ENCODE measurements at places on chromosomes 4 and X.

DNA sequence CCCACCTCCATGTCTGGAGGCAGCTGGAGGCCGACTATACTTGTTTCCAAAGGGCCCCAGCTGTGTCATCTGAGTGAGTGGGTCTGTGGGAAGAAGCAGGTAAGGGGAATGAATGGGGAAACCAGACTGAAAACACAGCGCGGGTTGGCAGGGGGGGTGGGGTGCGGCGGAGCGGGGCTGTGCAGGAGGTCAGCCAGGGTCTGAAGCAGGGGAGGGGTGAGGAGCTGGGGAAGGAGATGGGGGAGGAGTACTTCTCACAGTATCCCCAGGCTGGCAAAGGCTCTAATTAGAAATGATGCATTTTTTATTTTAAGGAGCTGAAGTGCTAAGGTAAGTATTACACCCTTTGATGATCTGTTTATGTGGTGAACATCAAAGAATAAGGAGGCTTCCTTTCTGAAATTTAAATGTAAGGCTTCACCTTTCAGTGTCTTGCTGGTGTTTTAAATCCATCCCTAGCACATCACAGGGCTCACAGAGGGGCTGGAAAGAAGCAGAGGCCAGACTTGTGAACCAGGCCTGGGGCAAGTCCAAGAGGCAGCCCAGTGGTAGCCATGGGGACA is 37.5 kb downstream of the SMIM20 start:
- no peak for DNase-seq

DNA sequence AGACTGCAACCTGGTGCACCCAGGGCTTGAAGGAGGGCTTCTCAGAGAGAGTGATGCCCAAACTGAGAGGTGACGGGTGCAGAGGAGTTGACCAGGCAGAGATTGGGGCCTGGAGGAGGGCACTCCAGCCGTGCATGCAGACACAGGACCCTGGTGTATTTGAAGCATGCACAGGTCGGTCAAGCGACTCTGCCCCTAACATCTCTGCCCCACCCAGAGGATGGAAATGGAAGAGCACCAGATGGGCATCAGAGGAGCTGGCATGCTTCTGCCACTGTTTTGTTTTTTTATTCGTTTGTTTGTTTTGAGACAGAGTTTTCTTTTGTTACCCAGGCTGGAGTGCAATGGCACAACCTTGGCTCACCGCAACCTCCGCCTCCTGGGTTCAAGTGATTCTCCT is 320.9 kb downstream of the EVC2 start:
- no peak for DNase-seq

DNA sequence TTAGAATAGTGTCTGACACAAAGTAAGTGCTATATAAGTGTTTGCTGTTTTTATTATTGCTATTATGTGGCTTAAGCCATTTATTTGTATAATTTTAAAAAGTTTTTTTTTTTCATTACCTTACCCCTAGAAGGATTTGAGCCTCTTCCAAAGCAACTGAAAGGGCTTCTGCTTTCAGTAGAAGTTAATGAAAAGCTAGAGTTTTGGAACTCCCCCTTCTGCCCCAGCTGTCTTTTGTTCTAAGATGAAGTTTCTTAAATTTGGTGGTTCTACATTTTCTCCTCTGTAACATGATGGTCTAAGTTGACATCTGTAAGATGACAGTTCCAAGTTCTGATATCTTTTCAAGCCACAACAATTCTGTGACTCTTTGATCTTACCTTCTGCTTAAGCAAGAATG is 30.3 kb downstream of the FHIP1A start:
- no peak for DNase-seq

GRCh38 chrX:15998350-15998749 is 125.0 kb upstream of the GRPR start:
- DNase-seq: peak; percentile 22

DNA sequence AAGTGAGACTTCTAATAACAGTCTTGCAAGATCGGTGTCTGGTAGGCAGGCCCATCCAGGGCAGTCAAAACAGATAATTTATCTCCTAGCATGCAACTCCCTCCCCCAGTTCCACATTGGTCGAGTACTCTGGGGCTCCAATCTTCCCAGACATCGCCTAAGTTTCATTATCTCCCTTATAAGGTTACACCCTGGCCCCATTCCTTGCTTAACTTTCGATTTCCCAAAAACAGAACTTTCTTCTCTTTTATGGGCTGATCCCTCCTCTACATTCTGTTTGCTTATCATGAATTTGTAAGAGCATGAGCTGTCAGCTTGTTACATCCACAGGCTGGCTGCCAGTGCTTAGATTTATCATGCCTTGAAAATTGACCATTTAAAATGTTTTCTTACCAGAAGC is 471.3 kb downstream of the TECRL start:
- DNase-seq: no peak

GRCh38 chr4:115361781-115362180 is 248.4 kb upstream of the NDST4 start:
- no peak for DNase-seq

DNA sequence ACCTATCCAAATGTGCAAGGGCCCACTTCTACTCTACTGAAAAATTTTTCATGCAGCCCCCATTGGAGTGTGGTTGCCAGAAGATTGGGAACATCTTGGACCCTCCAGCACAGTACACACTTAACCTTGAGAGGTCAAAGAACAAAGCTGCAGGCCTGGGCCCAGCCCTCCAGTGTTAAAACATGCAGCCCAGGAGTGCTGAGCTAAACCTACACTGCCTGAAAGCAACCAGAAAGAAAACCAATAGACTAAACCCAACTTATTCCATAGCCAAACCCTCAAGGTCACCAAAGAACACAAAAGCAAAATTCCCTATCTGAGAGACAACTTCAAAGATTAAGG is 47.9 kb downstream of the TECRL start:
- DNase-seq: no peak

GRCh38 chr4:169268951-169269760 is 1.6 kb downstream of the SH3RF1 start:
- peak; percentile 38 for DNase-seq

DNA sequence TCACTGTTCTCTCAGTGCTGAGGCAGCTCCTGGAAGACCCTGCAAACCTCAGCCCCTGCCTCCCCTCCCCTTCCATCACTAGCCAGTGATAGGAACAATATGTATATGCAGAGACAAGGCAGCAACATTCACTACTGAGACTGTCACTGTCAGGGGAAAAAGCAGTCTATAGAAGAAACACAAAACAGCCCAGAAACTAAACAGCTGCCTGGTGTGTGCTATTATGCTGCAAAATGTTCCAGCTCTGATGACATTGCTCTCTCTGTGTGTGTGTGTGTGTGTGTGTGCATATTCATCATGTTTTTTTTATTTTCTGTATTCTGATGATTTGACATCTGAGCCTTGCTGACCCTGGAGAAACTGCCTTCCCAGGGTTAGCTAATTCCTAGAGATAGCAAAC is 147.2 kb downstream of the SPATA18 start:
- DNase-seq: no peak

- no peak for DNase-seq
Observed at GRCh38 chr4:21454831-21455230, 493.7 kb downstream of the KCNIP4 start.

DNA sequence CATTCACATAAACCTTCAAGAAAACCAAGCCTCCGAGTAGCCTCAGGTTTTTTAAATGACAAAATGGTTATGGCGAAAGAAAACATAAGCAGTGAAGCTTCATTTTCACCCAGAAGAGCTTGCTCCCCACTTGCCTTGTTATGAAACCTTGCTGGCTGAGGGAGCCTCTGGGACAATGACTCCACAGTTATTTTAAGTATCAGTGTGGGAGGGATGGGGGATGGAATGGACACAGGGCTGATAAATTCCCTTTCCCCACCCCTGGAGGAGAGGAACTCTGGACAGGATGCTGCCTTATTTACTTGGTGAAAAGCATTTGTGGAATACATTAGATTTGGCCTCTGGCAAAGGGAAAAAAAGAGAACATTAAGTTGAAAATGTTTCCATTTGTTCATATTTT is 220.7 kb upstream of the CNKSR2 start:
- DNase-seq: peak; percentile 52

GRCh38 chr4:185470501-185471195 is 885 bp downstream of the CCDC110 start:
- DNase-seq: peak; percentile 6

GRCh38 chr4:22099896-22100295 is 151.3 kb upstream of the KCNIP4 start:
- DNase-seq: no peak

- no peak for DNase-seq
Observed at GRCh38 chr4:75071317-75071716, 138.4 kb downstream of the PARM1 start.

- no peak for DNase-seq
Observed at GRCh38 chrX:34560180-34560579, 96.9 kb downstream of the TMEM47 start.
